ENCODE measurements at places on chromosomes 4 and X. TPM values are rescaled to one million over a fixed set of nuclear protein-coding genes. Genes with fewer than 3 reads are reported as not detected.
A peak's percentile ranks its signal among the peaks of the same experiment; 100 is the strongest.

DNA sequence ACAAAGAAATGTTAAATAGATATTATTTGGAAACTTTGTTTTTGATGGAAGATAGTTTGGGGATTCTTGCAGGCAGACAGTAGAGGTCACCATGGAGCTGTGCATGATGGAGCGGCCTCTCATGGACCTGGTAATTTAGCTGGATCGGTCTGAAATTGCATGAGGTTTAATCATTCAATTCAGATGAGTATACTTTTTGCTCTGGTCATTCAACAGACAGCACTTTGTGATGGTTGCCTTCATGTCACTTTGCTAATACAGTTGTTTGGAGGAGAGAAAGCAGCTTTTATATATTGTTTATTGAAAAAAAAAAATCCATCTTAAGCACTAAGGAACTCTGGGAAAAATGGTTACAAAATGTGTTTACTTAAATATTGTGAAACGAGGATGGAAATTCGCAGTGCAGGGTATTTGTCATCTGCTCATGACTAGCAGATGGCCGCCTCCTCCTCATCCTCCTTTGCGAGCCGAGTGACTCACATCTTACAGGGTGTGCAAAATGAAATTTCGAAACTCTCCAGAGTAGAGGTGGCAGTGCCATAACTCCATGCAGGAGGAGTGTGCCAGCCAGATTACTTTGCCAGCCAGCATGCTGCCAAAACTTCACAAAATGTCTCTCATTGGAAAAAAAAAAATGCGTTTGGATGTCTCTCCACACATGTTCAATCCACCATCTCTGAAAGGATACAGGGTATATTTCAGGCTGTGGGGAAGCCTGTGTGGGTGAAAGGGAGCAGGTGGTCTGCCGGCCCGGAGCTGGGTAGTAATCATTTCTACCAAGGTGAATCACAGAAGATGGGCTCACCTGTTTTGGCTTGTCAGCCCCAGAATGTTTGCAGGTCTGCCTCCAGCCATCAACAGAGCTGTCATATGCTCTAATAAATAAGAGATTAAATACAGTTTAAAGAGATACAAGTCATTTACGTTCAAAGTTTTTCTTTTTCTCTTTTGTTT is 314.9 kb upstream of the DIPK2B start:
- DNase-seq, result peak; percentile 21

GRCh38 chr4:48334900-48335384 is 6.4 kb upstream of the SLAIN2 start:
- DNase-seq, result no peak

Gene LRP2BP
- 1.1 TPM for total RNA-seq

DNA sequence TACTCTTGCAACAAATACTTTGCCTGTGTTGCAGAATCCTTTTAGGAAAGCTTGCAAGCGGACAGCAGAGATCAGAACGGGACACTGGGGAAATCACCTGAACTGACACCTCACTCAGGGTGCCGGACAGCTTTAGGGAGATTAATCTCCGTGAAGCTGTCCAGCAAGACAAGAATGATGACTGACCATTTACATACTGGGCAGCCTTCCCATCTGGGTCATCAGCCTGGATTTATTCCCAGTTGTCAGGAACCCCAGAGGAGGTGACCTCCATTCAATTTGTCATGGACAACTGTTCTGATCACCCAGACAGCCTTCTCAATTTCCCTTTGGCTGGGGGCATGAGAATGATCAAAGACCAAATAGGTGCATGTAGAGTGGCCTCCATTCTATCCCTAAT is 93.0 kb upstream of the EGFL6 start:
- DNase-seq, result no peak

- DNase-seq, result no peak
Measured at GRCh38 chr4:57504139-57504538, 394.0 kb upstream of the IGFBP7 start.

DNA sequence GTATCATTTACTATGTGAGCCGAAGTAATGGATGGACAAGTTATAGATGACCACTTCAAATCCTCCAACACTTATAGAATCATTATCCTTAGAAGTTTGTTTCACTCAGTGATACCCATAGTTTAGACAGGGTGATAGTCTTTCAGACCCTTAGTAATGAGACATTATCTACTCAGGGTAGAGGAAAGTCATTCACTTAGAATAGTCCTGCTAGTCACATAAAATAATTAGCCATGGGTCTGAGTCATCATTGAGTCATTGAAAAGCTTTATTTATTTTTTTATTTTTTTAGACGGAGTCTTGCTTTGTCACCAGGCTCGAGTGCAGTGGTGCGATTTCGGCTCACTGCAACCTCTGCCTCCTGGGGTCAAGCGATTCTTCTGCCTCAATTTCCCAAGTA is 321.7 kb upstream of the FSTL5 start:
- no peak for DNase-seq

Gene CSN2
- total RNA-seq, result not detected

DNA sequence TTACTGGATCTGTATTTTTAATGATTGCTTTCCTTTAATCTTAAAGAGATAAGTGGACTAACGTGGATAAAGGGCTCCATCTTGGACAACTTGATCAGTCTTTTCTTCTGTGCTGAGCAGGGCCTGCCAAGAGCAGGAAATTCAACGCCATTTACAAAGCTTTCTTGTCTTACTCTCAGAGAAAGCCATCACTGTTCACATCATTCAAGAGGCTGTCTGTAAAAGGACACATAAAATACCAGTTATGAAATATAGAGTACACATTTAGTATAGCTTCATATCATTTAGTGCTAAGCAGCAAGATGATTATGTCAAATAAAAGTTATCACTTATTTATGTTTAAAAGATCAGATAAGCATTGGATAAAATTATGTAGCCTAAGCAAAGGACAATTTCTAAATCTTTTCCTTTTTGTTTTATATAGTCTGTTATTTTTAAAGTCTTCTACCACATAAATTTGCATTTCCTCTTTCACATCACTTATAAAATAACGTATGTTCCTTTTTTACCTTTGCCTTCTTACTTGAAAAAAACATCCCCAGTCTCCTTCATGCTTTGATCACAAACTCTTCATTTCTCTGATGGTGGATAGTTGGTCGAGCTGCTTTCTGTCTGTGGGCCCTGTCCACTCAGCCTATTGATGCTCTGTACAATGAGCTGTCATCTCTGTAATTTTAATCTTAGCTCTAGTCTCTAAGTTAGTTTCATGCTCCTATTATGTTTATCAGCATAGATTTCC is 2.1 kb upstream of the CCNG2 start:
- DNase-seq, result no peak

Gene PCDH18
- not detected for total RNA-seq

DNA sequence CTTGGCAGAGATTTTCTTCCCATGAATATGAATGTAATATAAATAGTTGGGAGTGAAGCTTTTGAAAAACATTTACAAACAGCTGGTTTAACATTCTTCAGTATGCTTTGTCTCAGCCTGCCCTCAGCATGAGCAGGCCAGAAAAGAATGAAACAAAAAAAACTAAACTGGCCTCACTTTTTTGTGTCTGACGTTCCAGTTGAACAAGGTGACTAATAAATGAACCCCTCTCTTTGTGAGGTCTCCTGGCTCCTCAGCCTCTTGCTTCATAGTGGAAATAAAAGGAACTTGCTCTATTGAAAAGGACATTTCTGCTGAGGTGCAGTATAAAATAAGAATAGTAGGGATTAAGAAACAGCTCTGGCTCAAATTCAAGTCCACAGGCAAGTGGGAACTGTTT is 9.4 kb downstream of the CHST7 start:
- DNase-seq, result no peak

DNA sequence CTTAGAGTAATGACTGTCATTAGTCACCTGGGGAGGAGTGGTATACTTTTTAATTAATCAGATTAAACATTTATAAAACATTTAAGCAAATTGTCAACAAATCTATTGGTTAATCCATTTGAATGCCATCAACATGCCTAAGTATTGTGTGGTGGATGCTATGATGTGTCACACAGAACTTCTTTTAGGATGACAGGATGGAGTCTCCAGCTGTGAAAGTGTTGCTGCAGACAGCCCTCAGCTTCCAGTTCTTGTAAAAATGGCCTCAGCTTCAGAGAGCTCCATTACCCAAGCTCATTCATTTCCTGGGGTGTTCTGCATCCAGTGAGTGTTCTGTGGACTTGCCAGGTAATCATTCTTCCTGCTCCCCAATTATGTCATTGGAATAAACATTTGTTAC is 74.3 kb upstream of the CLNK start:
- no peak for DNase-seq

- DNase-seq, result peak; percentile 59
Measured at GRCh38 chr4:15003891-15004738, 1.8 kb downstream of the CPEB2 start.

DNA sequence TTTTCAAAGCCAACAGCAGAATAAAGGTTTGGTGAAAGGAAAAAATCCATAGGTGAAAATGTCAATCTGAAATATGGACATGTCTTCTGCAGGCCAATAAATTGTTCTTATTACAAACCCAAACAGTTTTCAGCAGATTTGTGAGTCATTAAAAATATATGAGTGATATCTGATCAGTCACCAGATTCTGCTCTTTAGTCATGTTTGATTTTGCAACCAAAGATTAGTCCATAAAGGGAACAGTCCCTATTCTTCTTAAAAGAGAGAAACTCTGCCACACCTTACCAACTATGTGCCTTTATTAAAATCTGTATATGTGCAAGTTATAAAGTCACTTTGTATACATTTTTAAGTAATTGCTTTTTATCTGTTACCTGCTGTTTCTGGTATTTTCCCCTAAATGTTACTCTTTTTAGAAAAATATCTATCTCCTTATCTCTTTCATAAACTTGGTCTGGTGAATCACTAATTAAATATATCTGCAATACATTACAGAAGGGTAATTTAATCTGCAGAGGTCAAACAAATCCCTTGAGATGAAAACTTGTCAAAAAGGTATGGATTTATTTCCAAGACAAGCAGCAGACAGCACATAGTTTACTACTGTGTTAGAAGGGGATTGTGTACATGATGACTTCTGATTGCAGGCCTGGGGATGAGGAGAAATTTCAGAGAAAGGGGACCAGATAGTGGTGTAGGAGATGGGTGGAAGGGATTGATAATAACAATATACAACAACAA is 322.9 kb upstream of the NWD2 start:
- DNase-seq, result no peak

GRCh38 chrX:108156082-108156481 is 64.5 kb downstream of the ATG4A start:
- DNase-seq, result no peak

- no peak for DNase-seq
Measured at GRCh38 chrX:9352243-9352642, 112.6 kb upstream of the TBL1X start.

GRCh38 chr4:127870688-127871087 is 10.0 kb upstream of the PLK4 start:
- DNase-seq, result no peak

- DNase-seq, result no peak
Measured at GRCh38 chr4:10527438-10527837, 70.2 kb upstream of the ZNF518B start.

- DNase-seq, result no peak
Measured at GRCh38 chrX:106903856-106904528, 851 bp upstream of the RIPPLY1 start.

- DNase-seq, result no peak
Measured at GRCh38 chr4:66307641-66308438, 637.6 kb upstream of the EPHA5 start.

- DNase-seq, result no peak
Measured at GRCh38 chr4:18294021-18294420, 272.5 kb upstream of the LCORL start.

DNA sequence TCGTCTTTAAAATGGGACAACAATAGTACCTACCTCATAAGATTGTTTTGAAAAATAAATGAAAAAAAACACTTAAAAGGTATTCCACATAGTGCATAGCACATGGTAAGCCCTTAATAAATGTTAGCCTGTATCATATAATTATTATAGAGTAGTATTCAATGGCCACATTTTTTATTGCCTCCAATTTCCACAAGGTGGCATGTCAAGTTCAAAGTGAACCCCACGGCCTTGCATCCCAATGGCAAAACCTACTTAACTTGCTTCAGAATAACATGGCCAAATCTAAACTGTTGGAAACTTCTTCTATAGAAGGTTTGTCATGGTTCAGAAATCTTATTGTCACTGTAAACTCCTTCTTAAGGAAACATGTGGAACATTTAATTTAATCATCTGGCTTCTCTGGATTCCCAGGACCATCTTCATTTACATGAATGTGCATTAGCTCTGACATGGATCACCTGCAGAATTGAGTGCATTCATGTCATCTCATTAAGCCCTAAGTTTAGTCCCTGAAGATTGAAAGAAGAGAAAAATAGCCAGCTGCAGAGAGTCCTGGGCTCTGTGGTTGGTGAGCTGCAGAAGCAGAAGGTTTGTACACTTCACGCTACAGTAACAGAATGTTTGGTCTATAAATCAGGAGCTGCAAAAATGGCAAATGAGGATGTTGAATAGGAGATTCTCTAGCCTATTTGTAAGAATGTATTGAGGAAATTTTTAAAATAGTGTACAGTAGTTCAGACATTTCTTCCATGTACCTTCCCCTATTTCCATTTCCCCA is 61.0 kb downstream of the ANXA3 start:
- DNase-seq, result peak; percentile 12

Measured in activated T-cell treated with anti-CD3 and anti-CD28 coated beads, Interleukin-2, amount 50 U/mL, for 72 hours (primary cell).